Effector memory CD4-positive, alpha-beta T cell (primary cell): ENCODE measurements at places on chromosomes 3 and 15.

- no peaks in the 10 kb centered on the region for H3K36me3 ChIP-seq
- no peaks in the 10 kb centered on the region for H3K27me3 ChIP-seq
- H3K4me3 ChIP-seq, result no peak overlapping the region
- no peak for DNase-seq
- no peak overlapping the region for H3K27ac ChIP-seq
Measured at GRCh38 chr3:144466114-144466513, 494.5 kb downstream of the DIPK2A start.

GRCh38 chr3:38541806-38542205 lies 45.7 kb downstream of the EXOG start:
- H3K27ac ChIP-seq, result no peak overlapping the region
- no peaks in the 10 kb centered on the region for H3K27me3 ChIP-seq
- no peak overlapping the region for H3K4me3 ChIP-seq
- no peaks in the 10 kb centered on the region for H3K36me3 ChIP-seq
- DNase-seq, result no peak

- no peaks in the 10 kb centered on the region for H3K4me1 ChIP-seq
- DNase-seq, result no peak
- H3K27me3 ChIP-seq, result peaks cover 10% of the 10 kb centered on the region
- H3K27ac ChIP-seq, result no peak overlapping the region
- no peaks in the 10 kb centered on the region for H3K36me3 ChIP-seq
Measured at GRCh38 chr3:58299839-58300516, 6.1 kb upstream of the RPP14 start.

DNA sequence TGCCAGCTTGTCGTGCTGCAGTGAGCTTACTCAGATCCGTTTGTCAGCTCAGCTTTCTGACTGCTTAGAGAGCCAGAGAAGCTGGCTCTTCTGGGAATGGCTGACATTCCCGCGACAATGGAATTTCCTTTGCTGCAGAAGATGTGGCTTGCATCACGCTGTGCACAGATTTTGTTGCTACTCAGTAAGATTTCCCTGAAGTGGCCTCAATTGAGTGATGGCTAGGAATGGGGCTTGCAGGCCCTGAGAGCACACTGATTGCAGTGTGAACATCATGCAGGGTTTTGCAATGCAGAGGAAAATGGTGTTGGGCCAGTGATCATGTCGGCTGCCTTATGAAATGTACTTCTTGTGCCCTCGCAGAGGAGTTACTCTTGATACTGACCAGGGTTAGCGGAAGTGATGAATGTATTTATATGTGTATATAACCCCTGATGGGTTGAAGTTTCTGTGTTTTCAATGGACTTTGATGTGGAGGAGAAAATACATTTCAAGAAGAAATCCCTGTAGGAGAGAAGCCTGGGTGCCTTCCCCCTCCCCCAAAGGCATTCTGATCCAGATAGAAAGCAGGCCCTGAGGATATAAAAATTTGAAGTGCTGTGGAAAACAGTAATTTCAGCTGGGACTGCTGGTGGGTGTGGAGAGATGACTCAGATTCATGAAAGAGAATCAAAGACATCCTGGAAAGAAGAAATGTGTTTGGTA lies 102.5 kb upstream of the PDZRN3 start:
- no peaks in the 10 kb centered on the region for H3K36me3 ChIP-seq
- no peaks in the 10 kb centered on the region for H3K27me3 ChIP-seq
- no peak for DNase-seq
- H3K4me1 ChIP-seq, result no peaks in the 10 kb centered on the region

DNA sequence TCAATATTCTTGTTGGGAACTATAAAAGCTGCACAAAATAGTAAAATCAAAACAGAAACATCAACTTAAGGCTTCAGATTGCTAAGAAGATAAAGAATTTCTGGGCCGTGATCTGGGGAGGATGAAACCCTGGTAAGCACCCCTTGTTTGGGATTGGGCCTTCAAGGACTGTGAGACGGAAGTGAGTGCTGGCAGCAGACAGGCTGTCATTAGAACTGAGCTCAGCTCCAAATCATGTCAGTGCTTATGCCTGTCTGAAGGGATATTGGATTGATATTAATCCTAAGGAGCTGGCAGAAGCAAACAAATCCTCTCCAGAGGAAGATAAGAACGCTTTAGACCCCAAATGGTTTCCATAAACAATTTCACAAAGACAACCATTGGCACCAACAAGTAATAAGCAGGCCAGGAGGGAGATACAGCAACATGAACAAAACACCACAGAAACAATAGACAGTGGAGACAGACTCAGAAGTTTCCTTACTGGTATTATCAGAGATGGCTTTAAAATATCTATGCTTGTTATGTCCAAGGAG lies 72.6 kb upstream of the CTXND1 start:
- no peaks in the 10 kb centered on the region for H3K4me1 ChIP-seq
- H3K4me3 ChIP-seq, result no peak overlapping the region
- H3K27me3 ChIP-seq, result no peaks in the 10 kb centered on the region
- H3K27ac ChIP-seq, result no peak overlapping the region

GRCh38 chr3:10667269-10667668 lies 148.8 kb upstream of the SLC6A11 start:
- H3K27me3 ChIP-seq, result no peaks in the 10 kb centered on the region
- no peak for DNase-seq
- H3K27ac ChIP-seq, result no peak overlapping the region
- no peak overlapping the region for H3K4me3 ChIP-seq

DNA sequence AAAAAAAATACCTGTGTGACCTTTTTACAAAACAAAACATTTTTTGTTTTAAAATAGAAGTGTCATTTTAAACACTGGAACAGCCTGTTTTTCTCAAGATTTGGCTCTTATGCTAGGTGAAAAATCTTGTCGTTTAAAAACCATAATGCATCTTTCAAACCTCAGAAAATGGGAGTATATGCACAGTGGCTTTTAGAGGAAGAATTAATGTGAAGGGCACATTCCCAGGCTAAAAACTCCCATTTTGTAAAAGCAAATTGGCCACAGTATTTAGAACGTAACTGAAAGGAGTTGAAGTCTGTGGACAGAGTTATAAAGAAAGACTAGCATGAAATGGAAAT lies 190.0 kb downstream of the OSBPL10 start:
- no peaks in the 10 kb centered on the region for H3K4me1 ChIP-seq
- H3K27me3 ChIP-seq, result no peaks in the 10 kb centered on the region
- no peak overlapping the region for H3K4me3 ChIP-seq
- no peaks in the 10 kb centered on the region for H3K36me3 ChIP-seq
- no peak overlapping the region for H3K27ac ChIP-seq

DNA sequence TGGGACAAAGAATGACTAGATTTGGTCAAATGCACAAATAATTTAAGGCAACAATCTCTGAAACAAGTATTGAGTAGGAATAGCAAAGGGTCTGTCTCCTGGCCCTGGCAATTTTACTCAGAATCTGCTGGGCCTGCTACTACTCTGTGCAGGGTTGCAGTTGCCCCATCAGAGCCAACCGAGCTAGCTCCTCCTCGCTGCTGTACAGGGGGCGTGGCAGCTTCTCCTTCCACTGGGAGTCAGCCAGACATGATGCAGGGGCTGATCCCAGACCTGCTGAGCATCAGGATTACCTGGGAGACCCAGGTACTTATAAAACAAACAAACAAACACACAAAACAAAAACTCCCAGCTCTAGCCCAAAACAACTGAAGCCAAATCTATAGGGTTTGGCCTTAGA lies 30.5 kb upstream of the PXYLP1 start:
- H3K4me3 ChIP-seq, result no peak overlapping the region
- no peak for DNase-seq
- H3K27me3 ChIP-seq, result no peaks in the 10 kb centered on the region

GRCh38 chr15:33296050-33296449 lies 14.7 kb upstream of the RYR3 start:
- no peaks in the 10 kb centered on the region for H3K4me1 ChIP-seq
- no peaks in the 10 kb centered on the region for H3K27me3 ChIP-seq
- H3K4me3 ChIP-seq, result no peak overlapping the region
- no peak overlapping the region for H3K27ac ChIP-seq
- no peaks in the 10 kb centered on the region for H3K36me3 ChIP-seq

- H3K36me3 ChIP-seq, result no peaks in the 10 kb centered on the region
- H3K27me3 ChIP-seq, result no peaks in the 10 kb centered on the region
- no peaks in the 10 kb centered on the region for H3K4me1 ChIP-seq
- no peak for DNase-seq
- H3K27ac ChIP-seq, result no peak overlapping the region
Measured at GRCh38 chr3:38325256-38325655, 21.3 kb upstream of the XYLB start.

- H3K36me3 ChIP-seq, result no peaks in the 10 kb centered on the region
- H3K4me3 ChIP-seq, result no peak overlapping the region
- no peaks in the 10 kb centered on the region for H3K4me1 ChIP-seq
- H3K27ac ChIP-seq, result no peak overlapping the region
Measured at GRCh38 chr15:71334873-71335272, 219.6 kb downstream of the THSD4 start.

DNA sequence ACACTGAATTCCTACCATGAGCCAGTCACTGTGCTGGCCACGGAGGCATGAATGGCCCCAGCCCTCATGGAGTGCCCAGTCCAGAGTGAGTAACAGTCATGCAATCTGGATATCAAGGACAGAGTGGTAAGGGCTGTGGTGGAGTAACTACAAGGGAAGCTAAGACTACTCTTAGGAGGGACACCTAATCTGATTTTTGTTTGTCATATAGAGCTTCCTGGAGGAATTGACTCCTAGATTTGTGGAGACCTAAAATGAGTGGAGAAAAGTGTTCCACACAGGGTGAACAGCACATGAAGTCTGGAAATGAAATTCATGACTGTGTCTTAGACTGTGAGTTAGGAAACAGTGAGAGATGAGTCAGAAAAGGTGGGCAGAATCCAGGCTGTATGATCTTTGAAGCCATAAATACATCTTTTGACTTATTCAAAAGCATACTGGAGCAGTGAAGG lies 219.9 kb downstream of the NFKBIZ start:
- DNase-seq, result no peak
- no peaks in the 10 kb centered on the region for H3K4me1 ChIP-seq
- H3K36me3 ChIP-seq, result no peaks in the 10 kb centered on the region
- no peak overlapping the region for H3K4me3 ChIP-seq
- H3K27ac ChIP-seq, result no peak overlapping the region
- H3K27me3 ChIP-seq, result no peaks in the 10 kb centered on the region

GRCh38 chr3:42572278-42572677 lies 9.5 kb downstream of the SEC22C start:
- H3K4me3 ChIP-seq, result no peak overlapping the region
- no peak overlapping the region for H3K27ac ChIP-seq
- peaks cover 30% of the 10 kb centered on the region for H3K36me3 ChIP-seq
- no peak for DNase-seq
- no peaks in the 10 kb centered on the region for H3K4me1 ChIP-seq

DNA sequence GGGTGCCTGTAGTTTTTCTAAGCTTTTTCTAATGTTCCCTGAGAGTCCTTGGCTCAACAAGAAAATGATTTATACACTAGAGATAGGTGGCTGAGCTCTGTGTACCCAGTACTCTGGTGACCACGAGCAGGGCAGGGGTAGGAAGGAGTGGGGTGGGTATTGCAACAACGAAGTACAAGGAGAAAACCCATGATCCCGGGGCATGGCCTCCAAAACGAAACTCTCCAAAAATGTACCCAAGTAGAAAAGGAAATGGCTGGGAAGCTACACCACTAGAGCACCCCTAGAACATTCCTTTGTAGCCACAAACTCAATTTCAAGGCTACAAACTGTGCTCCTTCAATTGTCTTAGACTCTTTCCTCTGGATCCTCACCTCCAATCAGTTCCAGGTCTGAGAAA lies 138.9 kb downstream of the DUT start:
- no peaks in the 10 kb centered on the region for H3K36me3 ChIP-seq
- no peak overlapping the region for H3K4me3 ChIP-seq
- no peaks in the 10 kb centered on the region for H3K4me1 ChIP-seq
- no peaks in the 10 kb centered on the region for H3K27me3 ChIP-seq

DNA sequence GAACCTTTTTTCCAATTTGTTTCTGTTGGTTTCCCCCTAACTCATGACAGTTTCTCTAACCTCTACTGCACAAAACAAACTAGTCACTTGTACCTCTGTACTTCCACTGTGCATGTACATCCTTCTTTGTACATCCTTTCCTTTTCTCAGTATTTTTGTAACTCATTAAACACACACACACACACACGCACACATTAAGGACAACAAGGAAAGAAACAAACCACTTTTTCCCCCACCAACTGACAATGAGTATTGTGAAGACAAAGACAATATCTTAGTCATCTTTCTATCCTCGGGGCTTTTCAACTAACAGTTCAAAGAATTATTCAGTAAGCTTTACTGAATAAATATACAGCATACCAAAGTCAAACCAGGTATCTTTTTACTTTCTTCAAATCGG lies 170.5 kb downstream of the VPS13C start:
- no peaks in the 10 kb centered on the region for H3K4me1 ChIP-seq
- no peaks in the 10 kb centered on the region for H3K27me3 ChIP-seq
- DNase-seq, result no peak
- no peak overlapping the region for H3K27ac ChIP-seq
- H3K4me3 ChIP-seq, result no peak overlapping the region

- no peaks in the 10 kb centered on the region for H3K4me1 ChIP-seq
- no peaks in the 10 kb centered on the region for H3K27me3 ChIP-seq
- H3K4me3 ChIP-seq, result no peak overlapping the region
- H3K36me3 ChIP-seq, result no peaks in the 10 kb centered on the region
- no peak for DNase-seq
- H3K27ac ChIP-seq, result no peak overlapping the region
Measured at GRCh38 chr3:111690242-111690641, 95.1 kb upstream of the ZBED2 start.

DNA sequence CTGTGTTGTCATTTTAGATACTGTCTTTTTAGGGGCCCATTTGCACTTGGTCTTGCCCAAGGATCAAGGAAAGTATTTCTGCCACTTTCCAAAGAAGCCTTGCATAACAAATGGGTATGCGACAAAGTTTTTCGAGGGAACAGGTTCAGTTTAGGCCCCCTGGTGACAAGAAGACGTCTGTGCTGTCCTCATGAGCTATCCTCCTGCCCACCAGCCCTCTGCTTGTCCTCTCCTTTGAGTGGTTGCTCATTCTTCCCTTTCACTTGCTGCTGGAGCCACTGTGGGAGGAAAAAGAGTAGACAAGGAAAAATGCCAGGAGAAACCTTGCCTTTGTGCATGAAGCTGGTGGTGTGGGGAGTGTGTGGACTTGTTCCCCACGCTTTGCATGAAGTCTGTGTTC lies 171.9 kb downstream of the CACNA2D3 start:
- no peak overlapping the region for H3K27ac ChIP-seq
- DNase-seq, result no peak
- no peaks in the 10 kb centered on the region for H3K27me3 ChIP-seq
- H3K4me1 ChIP-seq, result no peaks in the 10 kb centered on the region
